Activated CD4-positive, alpha-beta memory T cell treated with anti-CD3 and anti-CD28 coated beads, Interleukin-2, amount 10 ng/mL, durations not matched to agents 7 days and 5 days (primary cell): ENCODE measurements at places on chromosomes 6 and 20. TPM values are rescaled to one million over a fixed set of nuclear protein-coding genes. Genes with fewer than 3 reads are reported as not detected.

Gene NR2E1
- total RNA-seq, result not detected

Gene CAPN11
- total RNA-seq, result 0.13 TPM

Gene CALHM6
- 13.1 TPM for total RNA-seq

Gene PRICKLE4
- not detected for total RNA-seq

Gene FOXQ1
- total RNA-seq, result not detected

Gene HTR1B
- not detected for total RNA-seq

Gene PLG
- 0.30 TPM for total RNA-seq

Gene WFDC2
- not detected for total RNA-seq

Gene SLC44A4
- total RNA-seq, result not detected

Gene VWA7
- 11.0 TPM for total RNA-seq

Gene HLA-DMA
- total RNA-seq, result 54.3 TPM

Gene LST1
- total RNA-seq, result 74.5 TPM

Gene BMP6
- total RNA-seq, result not detected

Gene STMND1
- not detected for total RNA-seq

Gene SIRPG
- 111 TPM for total RNA-seq
